ENCODE measurements at places on chromosomes 1 and 21.

DNA sequence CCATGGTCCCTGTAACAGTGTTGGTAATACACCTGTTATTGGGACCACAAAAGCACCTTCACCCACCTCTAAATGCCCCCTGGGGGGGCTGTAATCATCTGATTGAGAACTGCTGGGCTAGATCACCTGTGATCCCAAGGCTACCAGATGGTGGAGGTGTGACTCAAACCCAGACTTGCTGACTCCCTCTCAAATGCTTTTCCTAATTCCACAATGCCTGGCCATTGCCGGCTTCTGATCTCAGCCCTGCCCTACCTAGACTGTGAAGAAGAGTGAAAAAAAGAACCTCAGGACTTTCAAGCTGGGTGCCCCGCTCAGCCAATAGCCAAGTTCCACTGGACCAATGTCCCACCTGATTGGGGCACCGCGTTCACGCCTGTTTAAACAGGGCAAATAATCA is 9.6 kb downstream of the TMEM9 start:
- DNase-seq = no peak

DNA sequence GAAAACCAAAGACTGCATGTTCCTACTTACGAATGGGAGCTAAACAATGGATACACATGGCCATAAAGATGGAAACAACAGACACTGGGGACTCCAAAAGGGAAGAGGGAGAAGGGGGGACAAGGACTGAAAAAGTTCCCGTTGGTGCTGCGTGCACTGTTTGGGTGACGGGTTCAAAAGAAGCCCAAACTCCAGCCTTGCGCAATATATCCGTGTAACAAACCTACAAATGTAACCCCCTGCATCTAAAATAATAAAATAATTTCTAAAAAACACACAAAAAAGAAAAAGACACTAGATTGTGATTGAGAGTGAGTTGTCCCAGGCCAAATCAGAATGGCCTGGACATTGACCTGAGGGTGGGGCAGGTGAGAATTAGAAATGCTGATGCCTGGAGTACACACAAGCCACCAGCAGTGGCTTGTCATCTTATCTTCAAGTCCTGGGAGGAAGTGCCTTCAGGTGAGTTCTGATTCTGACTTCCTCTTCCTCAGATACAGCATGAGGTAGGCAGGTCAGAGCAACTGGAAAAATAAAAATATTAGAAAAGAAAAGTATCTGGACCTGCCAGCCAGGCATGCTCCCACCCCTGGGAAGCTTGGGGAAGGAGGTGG is 54.7 kb downstream of the SPATA46 start:
- no peak for DNase-seq

GRCh38 chr21:39968010-39968409 is 100.8 kb downstream of the PCP4 start:
- DNase-seq = no peak

DNA sequence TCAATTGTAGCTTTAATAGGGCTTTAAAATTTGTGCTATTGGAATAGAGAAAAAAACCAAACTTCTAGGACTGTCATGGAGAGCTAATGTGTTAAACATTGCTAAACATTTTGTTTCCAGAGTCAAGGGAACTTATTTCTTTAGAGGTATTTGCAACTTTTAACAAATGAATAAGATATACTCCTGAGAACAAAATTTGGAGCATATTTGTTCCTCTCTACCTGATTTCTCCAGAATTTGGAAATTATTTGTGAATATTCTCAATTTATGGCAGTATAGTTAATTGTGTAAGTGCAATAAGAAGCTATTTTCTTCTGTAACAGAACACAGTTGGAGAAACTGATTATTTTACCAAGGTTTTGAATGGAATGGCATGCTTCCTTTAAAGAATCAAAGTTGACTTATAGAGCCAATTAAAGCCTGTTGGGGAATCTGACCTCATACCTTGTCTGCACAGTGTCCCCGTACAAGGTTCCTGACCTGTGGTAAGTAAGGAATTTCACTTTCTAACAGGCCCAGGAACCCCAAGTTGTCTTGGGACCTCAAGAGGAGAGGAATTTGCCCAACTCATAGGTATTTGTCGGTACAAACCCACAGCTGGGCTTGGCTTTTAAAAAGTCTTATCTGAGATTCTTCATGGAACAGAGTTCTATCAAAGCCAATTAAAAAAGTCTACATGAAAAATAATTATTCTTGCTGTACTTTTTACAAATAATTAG is 72.6 kb upstream of the CSF1 start:
- no peak for DNase-seq

DNA sequence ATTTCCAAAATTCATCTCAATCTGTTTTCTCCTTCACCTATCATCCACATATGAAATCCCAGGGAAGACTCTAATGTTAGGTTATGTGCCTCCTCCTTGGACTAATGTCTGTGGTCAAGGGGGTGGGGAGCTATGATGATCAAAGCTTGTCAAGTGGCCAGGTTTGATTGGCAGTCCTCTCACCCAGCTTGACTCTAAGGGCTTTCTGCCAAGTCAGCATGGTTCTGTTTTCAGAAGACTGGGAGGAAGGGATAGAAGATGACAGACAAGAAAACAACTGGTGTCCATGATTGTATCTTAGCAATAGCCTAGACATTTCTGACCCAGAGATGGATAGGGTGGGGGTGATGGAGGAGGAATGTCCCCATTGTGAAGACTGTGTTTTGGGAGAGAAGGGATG is 9.1 kb upstream of the THEM5 start:
- DNase-seq = no peak

- no peak for DNase-seq
Observed at GRCh38 chr1:171901245-171901644, 59.9 kb downstream of the DNM3 start.

GRCh38 chr1:87760155-87760554 is 431.5 kb downstream of the LMO4 start:
- no peak for DNase-seq

DNA sequence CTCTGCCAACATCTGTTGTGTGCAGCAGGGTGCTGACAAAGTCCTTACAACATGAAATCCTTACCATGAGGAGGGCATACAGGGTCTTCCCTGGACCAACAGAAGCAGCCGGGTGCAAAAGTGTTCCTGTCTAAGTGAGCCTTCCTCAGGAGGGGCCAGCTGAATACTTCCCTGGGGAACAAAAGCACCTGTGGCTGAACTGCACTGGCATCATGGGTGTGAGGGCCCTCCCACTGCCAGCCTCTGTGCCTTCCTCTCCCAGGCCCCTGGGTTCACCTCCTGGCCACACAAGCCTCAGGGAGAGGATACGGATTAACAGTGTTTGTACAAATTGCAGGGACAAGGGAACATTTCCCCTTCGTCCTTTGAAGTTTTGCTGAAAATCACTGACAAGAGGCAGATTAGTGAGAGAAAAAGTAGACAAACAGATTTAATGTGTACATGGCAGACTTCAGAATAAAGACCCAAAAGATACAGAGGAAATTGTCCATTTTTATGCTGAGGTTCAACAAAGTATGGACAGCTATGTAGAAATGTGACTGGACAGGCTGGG is 91.0 kb upstream of the PPM1J start:
- no peak for DNase-seq

All from T-helper 17 cell (primary cell).